Fibroblast of lung (primary cell): ENCODE measurements at places on chromosomes 2 and 18. TPM values are rescaled to one million over a fixed set of nuclear protein-coding genes. Genes with fewer than 3 reads are reported as not detected.

CNRIP1 gene
- total RNA-seq: 34.7 and 39.8 TPM in 2 replicates

- DNase-seq: peak; percentile 43
These were observed 96.9 kb upstream of the ZNF397 start for GRCh38 chr18:35143622-35144596.

DNA sequence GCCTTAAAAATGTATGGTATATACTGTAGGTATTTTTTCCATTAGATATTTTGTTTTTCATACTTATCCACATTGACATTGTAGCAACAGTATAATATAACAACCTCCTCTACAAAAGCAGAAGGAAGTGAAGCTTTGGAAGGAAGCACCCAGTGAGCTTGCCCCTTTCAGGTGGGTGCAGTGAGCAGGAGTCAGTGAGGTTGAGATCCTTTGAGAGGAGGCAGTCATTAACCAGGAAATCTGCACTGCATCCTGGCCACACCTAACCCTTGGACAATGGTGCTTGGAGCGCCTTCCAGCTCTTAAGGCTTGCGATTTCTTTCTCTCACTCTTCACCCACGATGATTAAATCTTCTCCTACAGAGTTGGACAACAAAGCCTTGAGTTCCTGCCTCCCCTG lies 13.9 kb downstream of the IL37 start:
- DNase-seq: no peak

- no peak for DNase-seq
These were observed 113.3 kb downstream of the MGAT5 start for GRCh38 chr2:134367213-134367612.

MOGAT1 gene
- not detected in 2 replicates for total RNA-seq

DNA sequence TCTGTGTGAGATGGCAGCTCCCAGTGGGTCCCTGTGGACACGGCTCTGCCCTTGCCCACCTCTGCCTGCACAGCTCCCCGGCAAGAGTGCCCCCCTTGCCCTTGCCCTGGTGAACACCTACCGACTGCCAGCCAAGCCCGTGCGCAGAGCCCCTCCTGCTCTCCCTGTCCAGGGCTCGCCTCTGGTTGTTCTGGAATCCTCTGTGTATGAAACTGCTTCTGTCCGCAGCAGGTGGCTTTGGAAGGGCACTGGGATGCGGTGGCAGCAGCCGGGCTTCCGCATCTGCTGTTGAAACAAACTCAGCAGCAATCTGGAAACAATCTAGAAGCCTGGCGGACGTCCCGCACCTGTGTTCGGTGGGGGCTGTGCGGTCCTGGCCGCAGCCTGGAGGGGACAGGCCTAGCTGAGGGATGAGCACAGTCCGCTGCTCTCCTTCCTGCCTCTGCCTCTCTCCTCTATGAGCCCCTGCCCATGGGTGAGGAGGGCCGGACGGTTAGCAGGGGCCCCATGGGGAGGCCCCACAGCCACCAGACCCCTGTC lies 34.0 kb upstream of the KLF11 start:
- no peak for DNase-seq

GRCh38 chr2:30934066-30934465 lies 126.8 kb upstream of the CAPN13 start:
- no peak for DNase-seq

GRCh38 chr2:132567682-132568081 lies 102.3 kb downstream of the LYPD1 start:
- DNase-seq: no peak

DNA sequence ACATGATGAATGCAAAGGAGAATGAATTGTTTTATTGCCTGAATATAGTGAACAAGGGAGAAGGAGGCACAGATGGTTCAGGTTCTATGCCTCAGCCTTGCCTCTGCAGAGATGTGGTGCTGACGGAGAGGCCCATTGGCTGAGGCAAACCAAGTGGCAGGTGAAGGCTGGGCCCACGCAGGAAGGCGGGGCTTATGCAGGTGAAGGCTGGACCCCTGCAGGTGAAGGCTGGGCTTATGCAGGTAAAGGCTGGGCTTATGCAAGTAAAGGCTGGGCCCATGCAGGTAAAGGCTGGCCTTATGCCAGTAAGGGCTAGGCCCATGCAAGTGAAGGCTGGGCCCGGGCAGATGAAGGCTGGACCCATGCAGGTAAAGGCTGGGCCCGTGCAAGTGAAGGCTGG lies 414.7 kb downstream of the LRATD1 start:
- no peak for DNase-seq

- no peak for DNase-seq
These were observed 144.2 kb downstream of the RTP5 start for GRCh38 chr2:242013771-242014170.

DNA sequence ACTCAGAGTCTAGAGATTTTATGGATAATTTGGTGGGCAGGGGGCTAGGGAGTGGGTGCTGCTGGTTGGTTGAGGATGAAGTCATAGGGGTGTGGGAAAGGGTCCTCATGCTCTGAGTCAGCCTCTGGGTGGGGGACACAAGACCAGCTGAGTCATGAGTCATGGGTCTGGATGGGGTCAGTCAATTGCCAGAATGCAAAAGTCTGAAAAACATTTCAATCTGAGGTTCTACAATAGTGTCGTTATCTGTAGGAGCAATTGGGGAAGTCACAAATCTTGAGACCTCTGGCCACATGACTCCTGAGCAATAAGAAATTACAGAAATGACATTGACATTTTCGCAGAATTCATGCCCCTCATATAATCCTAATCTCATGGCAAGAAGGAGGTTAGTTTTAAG lies 15.1 kb downstream of the NMS start:
- DNase-seq: no peak

DNA sequence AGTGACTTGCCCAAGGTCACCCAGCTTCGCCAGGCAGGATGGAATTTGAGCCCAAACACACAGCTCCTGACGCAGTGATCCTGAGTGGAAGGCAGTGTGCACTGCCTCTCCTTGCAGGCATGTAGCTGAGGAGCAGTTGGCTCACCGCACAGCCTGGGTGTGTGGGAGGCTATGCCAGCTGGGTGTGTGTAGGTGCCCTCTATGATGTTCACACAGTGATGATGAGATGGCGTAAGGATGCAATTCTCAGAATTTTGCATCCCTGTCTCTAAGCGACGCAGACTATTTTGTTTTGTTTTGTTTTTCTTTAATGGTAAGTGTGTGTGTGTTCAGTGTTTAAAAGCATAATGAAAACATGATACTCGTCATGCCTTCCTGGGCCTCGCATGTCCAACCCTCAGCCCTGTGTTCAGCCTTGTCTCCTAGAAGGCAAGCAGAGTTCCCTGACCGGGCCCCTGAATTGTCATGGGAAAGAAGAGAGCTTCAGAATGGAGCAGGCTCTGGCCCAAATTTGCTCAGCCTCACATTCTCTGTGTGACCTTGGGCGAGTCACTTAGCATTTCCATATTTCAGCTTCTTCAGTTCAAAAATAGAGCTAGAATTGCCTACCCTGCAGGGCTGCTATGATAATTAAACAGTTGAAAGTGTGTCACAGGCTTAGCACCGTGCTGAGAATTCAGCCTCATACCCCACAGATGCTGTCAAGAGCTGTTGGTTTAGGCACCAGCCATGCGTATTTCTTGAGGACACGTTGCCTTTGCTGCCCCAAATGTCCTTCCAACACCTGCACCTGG lies 603.6 kb upstream of the RAB6C start:
- DNase-seq: no peak

- DNase-seq: peak; percentile 78
These were observed 66.4 kb downstream of the BABAM2 start for GRCh38 chr2:27956888-27957287.

GALNT13 gene
- total RNA-seq: 0.17 and 0.26 TPM in 2 replicates
